ENCODE measurements at places on chromosomes 4 and X.

DNA sequence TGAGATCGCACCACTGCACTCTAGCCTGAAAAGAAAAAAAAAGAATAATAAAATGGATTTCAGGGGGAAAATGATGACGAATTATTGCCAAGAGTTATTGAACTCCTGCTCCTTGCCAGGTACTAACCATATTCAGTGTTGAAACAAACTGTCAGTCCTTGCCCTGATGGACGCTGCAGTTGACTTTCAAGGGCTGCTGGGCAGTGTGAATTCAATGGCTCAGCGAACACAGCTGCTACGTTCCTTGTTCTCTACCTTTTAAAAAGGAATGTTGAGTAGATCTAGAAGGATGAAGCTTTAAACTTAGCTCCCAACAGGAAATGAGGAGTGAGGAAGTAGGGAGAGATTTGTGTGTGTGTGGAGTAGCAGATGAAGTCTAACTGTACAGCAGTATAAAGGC lies 2.7 kb downstream of the LIMCH1 start:
- DNase-seq = no peak

GRCh38 chr4:3877236-3877635 lies 111.1 kb downstream of the ADRA2C start:
- no peak for DNase-seq

- DNase-seq = no peak
These were observed 49.6 kb downstream of the JADE1 start for GRCh38 chr4:128858879-128859671.

GRCh38 chrX:109990582-109991276 lies 12.2 kb upstream of the TMEM164 start:
- no peak for DNase-seq

DNA sequence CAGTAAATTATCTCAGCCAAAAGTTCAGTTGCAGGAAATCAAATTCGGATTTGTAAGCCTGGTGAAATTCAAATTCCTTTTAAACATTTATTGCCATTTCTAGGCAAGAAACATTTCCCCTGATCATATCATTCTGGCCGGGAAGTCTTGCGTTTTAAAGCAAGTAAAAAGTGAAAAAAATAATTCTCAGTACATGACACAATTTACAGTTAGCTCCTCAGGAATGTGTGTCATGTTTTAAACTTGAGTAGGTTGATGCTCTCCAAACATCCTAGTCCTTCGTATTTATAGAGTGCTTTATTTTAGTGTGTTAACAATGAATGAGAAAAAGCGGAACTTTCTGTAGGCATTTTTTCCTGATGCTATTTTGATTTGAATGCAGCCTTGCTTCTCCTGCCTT lies 158.3 kb upstream of the SCML1 start:
- DNase-seq = no peak

GRCh38 chr4:8779490-8779932 lies 92.1 kb downstream of the HMX1 start:
- no peak for DNase-seq

DNA sequence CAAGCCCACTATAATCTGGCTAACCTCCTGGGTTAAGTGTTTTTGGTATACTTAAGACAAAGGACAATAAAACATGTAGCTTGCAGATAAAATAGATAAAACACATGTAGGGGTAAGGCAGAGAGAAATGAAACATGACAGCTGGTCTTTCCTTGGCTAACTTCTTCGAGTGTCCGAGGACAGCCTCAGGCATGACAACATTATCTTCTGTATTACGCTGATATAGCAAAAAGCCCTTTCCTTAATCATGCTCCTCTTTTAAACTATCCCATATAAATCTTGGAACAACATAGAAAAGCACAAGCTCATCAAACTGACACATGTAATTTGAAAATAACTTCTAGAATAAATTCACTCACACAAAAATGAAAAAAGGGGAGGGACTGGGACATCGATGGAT lies 91.1 kb downstream of the SEL1L3 start:
- no peak for DNase-seq

GRCh38 chr4:129254526-129254925 lies 158.6 kb downstream of the C4orf33 start:
- DNase-seq = no peak

- DNase-seq = no peak
These were observed 95.4 kb downstream of the SLC2A9 start for GRCh38 chr4:9925750-9926439.

GRCh38 chrX:52082578-52082977 lies 13.6 kb upstream of the MAGED4B start:
- no peak for DNase-seq

GRCh38 chrX:119411959-119412358 lies 12.8 kb downstream of the SLC25A43 start:
- DNase-seq = no peak

GRCh38 chr4:70179811-70180210 lies 15.7 kb upstream of the ODAM start:
- DNase-seq = no peak

GRCh38 chr4:770022-770421 lies 55.9 kb downstream of the CPLX1 start:
- DNase-seq = no peak

GRCh38 chr4:83025563-83025962 lies 9.4 kb upstream of the COPS4 start:
- DNase-seq = no peak

- DNase-seq = no peak
These were observed 430.8 kb downstream of the ARHGAP24 start for GRCh38 chr4:85905761-85906160.

- DNase-seq = no peak
These were observed 24.2 kb upstream of the IRF2 start for GRCh38 chr4:184498598-184498997.

DNA sequence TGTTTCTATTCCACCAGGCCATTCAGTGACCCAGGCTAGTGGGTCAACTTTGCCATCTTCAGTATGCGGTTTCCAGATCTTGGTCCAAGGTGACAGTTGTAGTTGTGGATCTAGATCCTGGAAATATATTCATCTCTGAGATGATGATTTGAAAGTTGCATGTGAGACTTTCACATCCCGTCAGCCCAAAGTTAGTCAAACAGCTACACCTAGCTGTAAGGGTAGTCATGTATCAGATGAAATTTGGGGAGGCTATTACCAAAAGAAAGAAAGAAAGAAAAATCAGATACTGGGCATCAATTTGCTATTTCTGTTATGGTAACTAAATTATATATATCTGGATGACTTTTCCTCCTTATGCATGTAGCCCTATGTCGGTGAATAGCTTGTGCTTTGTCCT lies 259.4 kb upstream of the ARX start:
- DNase-seq = no peak

DNA sequence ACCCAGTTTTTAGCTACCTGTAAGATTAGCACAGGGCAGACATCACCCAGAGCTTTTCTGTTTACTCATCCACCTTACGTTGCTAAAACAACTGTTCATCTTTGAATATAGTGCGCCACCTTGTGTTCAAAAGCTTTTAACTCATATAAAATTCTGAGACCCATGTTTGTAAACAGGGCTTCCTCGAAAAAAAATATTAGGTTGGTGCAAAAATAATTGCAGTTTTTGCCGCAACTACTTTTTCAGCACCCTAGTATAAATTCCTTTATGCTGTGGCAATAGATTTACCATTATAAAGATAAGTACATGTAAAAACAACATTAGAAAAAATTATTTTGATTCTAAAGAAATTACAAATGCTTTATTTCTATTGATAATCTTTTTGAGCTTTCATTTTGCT lies 147.9 kb downstream of the LRBA start:
- DNase-seq = no peak

DNA sequence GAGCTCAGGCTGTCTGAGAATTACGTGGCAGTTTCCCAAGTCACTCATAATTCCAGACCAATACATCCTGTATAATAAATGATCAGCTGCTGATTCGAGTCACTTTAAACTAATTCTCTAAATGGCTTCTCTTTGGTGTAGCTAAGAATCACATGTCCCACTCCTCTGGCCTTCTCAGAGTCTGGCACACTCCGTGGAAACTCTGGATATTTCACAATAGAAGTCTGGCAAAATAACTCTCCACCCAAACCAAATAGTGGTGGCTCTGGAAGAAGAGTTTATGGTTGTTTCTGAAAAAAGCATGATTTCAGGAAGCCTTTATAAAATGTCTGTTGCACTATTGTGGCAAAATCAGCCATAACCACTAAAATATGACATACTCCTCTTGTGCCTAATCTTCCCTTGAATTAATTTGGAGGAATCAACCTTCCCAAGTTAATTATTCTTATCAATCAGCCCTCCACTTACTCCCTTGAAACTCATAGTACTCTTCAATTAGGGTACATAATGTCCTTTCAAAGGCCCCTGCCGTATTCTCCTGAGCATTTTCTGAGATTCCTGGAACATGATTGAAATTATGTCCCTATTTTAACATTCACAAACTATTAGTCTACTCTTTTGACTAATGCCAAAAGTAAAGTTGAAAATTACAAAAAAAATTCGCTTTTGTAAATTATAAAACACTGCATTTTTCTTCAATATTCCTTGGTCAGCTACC lies 991.6 kb downstream of the FAT4 start:
- DNase-seq = no peak

DNA sequence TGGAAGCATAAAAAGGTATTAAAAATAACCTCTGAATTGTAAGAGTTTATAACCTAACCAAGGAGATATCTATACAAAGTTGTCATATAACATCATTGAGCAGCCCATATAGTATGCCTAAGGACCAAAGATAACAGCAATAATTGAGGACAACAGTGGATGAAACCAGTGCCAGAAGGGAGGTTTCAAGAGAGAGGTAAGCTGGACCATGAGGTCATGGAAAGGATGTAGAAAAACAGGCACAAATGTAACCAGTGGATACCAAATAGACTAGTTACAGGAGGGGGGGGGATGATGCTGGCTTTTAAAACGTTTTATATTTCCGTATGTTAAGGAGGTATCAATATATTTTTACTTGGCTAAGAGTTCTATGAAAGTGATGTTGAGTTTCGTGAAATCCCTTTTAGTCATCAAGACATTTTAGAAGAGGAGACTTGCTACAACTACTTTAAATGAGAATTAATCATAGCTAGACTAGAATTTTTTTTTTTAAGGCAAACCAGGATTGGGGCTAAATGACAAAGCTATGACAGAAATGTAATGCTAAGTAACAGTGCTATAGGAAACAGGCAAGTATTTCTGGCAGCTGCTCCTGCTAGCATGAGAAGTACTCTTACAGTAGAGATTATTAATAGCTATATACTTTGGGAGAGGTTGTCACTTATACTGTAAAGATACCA lies 161.1 kb downstream of the FBXW7 start:
- DNase-seq = no peak

DNA sequence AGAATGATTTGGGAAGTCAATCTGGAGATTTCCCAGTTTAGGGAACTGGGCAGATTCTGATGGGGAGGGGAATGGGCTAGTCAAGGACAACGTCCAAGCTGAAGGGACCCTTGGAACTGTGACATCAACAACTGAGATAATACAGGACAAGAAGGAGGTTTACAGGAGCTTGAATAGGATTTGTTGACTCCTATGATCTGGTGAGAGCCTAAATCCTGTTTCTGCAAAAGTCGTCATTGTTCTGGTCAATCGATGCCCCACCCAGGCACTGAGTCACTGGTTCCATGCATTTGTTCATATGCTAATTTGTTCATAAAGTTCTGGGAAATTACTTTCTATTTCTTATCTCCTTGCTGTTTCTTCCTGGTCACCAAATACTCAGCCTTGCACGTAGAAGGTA lies 15.3 kb upstream of the PDGFRA start:
- DNase-seq = no peak

GRCh38 chr4:176508780-176509331 lies 189.1 kb downstream of the SPCS3 start:
- no peak for DNase-seq

DNA sequence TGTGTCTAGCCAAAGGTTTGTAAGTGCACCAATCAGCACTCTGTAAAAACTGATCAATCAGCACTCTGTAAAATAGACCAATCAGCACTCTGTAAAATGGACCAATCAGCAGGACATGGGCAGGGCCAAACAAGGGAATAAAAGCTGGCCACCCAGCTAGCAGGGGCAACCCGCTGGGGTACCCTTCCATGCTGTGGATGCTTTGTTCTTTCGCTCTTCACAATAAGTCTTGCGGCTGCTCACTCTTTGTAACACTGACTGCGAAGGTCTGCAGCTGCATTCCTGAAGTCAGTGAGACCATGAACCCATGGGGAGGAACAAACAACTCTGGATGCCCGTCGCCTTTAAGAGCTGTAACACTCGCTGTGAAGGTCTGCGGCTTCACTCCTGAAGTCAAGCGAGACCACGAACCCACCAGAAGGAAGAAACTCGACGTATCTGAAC lies 14.3 kb downstream of the HNRNPDL start:
- DNase-seq = no peak

DNA sequence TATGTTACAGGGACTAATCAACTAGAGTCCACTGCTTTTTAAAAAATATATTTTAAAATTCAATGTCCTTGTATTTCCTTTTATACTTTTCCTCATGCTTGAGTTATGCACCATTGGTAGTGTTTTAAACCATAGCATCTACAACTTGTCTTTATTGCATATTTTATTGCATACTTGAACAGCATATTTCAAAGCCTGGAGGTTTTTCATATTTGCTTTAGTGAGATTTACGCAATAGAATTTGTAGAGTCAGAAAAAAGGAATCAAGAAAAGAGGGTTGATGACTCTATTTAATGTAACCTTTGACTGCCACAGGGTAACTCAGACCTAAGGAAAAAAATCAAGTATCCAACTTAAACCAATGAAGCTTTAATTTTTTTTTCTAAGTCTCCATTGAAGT lies 1165.7 kb upstream of the IGFBP7 start:
- no peak for DNase-seq

DNA sequence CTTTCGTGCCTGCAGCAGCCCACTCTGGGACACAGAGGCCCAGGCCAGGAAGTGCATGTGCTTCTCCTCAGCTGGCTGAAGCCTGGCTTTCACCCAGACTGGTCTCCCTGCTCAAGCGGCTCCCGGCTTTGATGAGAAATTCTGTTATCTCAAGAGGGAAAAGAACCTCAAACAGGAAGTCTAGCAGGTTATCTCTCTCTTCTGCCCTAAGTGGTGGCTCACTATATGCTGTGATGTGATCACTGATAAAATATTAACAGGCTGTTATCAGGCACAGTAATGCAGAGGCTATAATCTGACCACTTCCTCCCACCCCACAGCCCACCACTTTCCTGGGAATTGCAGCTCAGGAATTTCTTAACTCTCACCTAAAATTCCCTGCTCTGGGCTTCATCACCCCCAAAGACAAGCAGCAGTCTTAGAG lies 13.3 kb downstream of the CLDN2 start:
- DNase-seq = no peak

- DNase-seq = no peak
These were observed 13.9 kb upstream of the PPEF2 start for GRCh38 chr4:75916091-75916661.

- no peak for DNase-seq
These were observed 57.6 kb upstream of the FAT1 start for GRCh38 chr4:186781032-186781917.

GRCh38 chr4:126182336-126182735 lies 867.6 kb downstream of the FAT4 start:
- DNase-seq = no peak

GRCh38 chr4:109078724-109079123 lies 223.7 kb downstream of the COL25A1 start:
- DNase-seq = no peak

GRCh38 chr4:75653845-75654503 lies 19.2 kb downstream of the G3BP2 start:
- no peak for DNase-seq

- DNase-seq = no peak
These were observed 388.4 kb upstream of the SPOCK3 start for GRCh38 chr4:167622481-167623240.

- no peak for DNase-seq
These were observed 409.9 kb downstream of the GABRG1 start for GRCh38 chr4:45713996-45714395.

- DNase-seq = no peak
These were observed 119.4 kb upstream of the FAM9B start for GRCh38 chrX:9153300-9153699.

- DNase-seq = no peak
These were observed 94.9 kb downstream of the ENPP6 start for GRCh38 chr4:184122631-184123408.

All from stimulated activated CD8-positive, alpha-beta memory T cell treated with anti-CD3 and anti-CD28 coated beads, Interleukin-4, amount 100 ng/mL, for 1 hour (primary cell).